ENCODE measurements at places on chromosomes 6 and 20. TPM values are rescaled to one million over a fixed set of nuclear protein-coding genes. Genes with fewer than 3 reads are reported as not detected.

The EPPIN gene
- not detected for total RNA-seq

The CD109 gene
- total RNA-seq = 30.6 TPM

DNA sequence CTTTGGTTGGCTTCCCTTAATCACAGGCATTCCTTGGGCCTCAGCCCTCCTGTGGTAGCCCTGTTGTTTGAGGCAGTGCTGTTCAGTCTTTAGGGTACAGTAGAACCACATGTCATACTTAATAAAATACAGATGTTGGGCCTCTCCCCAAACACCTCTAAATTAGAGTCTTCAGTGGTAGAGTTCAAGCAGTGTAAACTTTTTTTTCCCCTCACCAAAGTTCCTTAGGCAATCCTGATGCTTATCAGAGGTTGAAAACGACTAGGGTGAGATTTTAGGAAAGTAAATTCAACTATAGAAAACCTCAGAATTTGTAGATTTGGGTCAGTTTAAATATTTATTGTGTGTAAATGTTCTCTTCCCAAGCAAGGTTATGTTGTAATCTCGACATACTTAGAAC is 44.6 kb downstream of the BLTP3A start:
- no peaks in the 10 kb centered on the region for H3K27me3 ChIP-seq
- no peaks in the 10 kb centered on the region for H3K36me3 ChIP-seq
- no peak for DNase-seq
- no peak overlapping the region for H3K27ac ChIP-seq

- no peaks in the 10 kb centered on the region for H3K36me3 ChIP-seq
- no peak for DNase-seq
- H3K4me3 ChIP-seq = no peak overlapping the region
- no peaks in the 10 kb centered on the region for H3K27me3 ChIP-seq
- H3K4me1 ChIP-seq = no peaks in the 10 kb centered on the region
Observed at GRCh38 chr6:166662690-166663089, 35.6 kb upstream of the RPS6KA2 start.

DNA sequence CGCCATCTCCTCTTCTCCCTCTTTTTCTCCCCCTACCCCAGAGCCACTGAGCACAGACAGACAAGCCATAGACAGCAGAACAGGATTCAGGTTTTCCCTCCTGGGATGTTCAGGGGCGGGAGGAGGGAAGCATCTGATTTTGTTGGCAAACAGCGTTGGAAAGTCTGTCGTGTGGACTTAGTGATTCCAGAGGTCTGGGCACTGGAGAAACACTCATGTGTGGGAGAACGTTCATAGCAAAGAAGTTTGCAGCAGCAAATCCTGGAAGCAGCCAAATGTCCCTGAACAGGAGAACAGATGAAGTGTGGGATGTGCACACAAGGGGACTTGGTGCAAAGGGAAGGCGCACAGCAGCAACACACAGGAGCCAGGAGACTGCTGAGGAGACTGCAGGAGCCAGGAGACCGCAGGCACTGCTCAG is 264.1 kb upstream of the CDYL start:
- no peaks in the 10 kb centered on the region for H3K27me3 ChIP-seq
- H3K27ac ChIP-seq = no peak overlapping the region
- no peaks in the 10 kb centered on the region for H3K36me3 ChIP-seq

GRCh38 chr6:14738933-14739332 is 506.9 kb upstream of the JARID2 start:
- no peak overlapping the region for H3K27ac ChIP-seq
- no peak overlapping the region for H3K4me3 ChIP-seq
- no peaks in the 10 kb centered on the region for H3K36me3 ChIP-seq

- no peaks in the 10 kb centered on the region for H3K36me3 ChIP-seq
- no peak for DNase-seq
- H3K27me3 ChIP-seq = no peaks in the 10 kb centered on the region
- no peaks in the 10 kb centered on the region for H3K4me1 ChIP-seq
Observed at GRCh38 chr20:43385914-43386313, 71.8 kb upstream of the SRSF6 start.

- DNase-seq = peak; percentile 43
- peaks cover 5% of the 10 kb centered on the region for H3K4me1 ChIP-seq
- H3K27ac ChIP-seq = peak overlapping the region; percentile 94
Observed at GRCh38 chr20:11891776-11892545, 25.7 kb upstream of the BTBD3 start.

GRCh38 chr6:160400446-160400845 is 52.3 kb downstream of the SLC22A3 start:
- no peak overlapping the region for H3K27ac ChIP-seq
- no peaks in the 10 kb centered on the region for H3K27me3 ChIP-seq
- H3K36me3 ChIP-seq = no peaks in the 10 kb centered on the region
- DNase-seq = no peak
- no peak overlapping the region for H3K4me3 ChIP-seq
- H3K4me1 ChIP-seq = no peaks in the 10 kb centered on the region

The PAQR8 gene
- 24.7 TPM for total RNA-seq

The BTN1A1 gene
- total RNA-seq = 0.07 TPM

- H3K27ac ChIP-seq = no peak overlapping the region
- H3K27me3 ChIP-seq = no peaks in the 10 kb centered on the region
- H3K4me1 ChIP-seq = no peaks in the 10 kb centered on the region
- H3K4me3 ChIP-seq = no peak overlapping the region
Observed at GRCh38 chr6:137389150-137389704, 105.0 kb downstream of the OLIG3 start.

GRCh38 chr6:165308926-165309731 is at the start of gene C6orf118:
Gene C6orf118, minus strand, starts transcription at chr6:165309605. Its CDS starts 19 bp downstream, at chr6:165309586.
- no peaks in the 10 kb centered on the region for H3K27me3 ChIP-seq
- no peak within 1 kb of the TSS for H3K27ac ChIP-seq
- no peaks in the 10 kb centered on the region for H3K36me3 ChIP-seq
- DNase-seq = peak; percentile 21

- no peak overlapping the region for H3K4me3 ChIP-seq
- no peaks in the 10 kb centered on the region for H3K4me1 ChIP-seq
- no peak for DNase-seq
- H3K27me3 ChIP-seq = no peaks in the 10 kb centered on the region
- H3K27ac ChIP-seq = no peak overlapping the region
- no peaks in the 10 kb centered on the region for H3K36me3 ChIP-seq
Observed at GRCh38 chr6:82045965-82046756, 201.4 kb downstream of the IBTK start.

The OPN5 gene
- not detected for total RNA-seq

GRCh38 chr6:137357948-137358266 is 136.3 kb downstream of the OLIG3 start:
- H3K36me3 ChIP-seq = no peaks in the 10 kb centered on the region
- no peak for DNase-seq
- H3K4me3 ChIP-seq = no peak overlapping the region
- H3K27me3 ChIP-seq = no peaks in the 10 kb centered on the region

DNA sequence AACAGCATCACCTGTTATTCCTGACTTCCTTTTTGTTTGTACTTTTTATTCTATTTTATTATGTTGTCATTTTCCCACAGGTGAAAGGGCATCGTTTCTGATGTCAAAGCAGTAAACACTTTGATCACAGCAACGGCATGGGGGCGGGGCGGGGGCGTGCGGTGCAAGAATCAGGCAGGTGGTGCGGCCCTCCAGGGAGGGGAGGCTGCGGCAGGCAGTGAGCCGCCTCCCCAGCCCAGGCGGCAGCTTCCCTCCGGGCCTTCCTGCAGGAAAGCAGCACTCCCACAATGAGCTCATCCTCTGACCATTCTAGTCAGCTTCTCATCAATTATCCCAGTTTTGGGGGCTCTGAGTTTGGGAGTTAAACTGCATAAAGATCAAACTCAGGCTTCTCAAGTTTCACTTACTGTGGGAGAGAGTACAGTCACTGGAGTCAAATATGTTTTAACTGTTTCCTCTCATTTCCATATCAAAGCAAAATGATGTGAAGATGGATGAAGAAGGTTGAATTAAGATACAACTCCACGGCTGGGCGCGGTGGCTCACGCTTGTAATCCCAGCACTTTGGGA is 608.4 kb upstream of the AGPAT4 start:
- H3K27ac ChIP-seq = no peak overlapping the region
- no peak overlapping the region for H3K4me3 ChIP-seq
- no peaks in the 10 kb centered on the region for H3K27me3 ChIP-seq
- H3K36me3 ChIP-seq = no peaks in the 10 kb centered on the region
- H3K4me1 ChIP-seq = no peaks in the 10 kb centered on the region
- DNase-seq = no peak

DNA sequence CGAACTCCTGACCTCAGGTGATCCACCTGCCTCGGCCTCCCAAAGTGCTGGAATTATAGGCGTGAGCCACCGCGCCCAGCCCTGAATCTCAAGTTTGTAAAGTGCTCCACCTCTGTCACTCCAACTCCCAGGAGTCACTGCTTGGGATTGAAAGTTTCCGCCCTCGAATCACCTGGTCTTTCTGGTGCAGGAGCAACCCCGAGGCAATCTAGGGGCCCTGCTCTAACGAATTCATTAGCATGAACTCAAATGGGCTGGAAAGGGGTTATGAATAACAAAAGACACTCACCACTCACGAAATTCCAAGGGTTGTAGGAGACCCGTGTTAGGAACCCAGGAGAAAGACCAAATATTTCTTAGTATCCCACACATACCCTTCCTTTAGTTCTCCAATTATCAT is 26.1 kb downstream of the RBCK1 start:
- no peak overlapping the region for H3K4me3 ChIP-seq
- no peaks in the 10 kb centered on the region for H3K27me3 ChIP-seq
- no peak for DNase-seq
- no peaks in the 10 kb centered on the region for H3K36me3 ChIP-seq
- H3K4me1 ChIP-seq = no peaks in the 10 kb centered on the region

The KCNQ5 gene
- 0.34 TPM for total RNA-seq

GRCh38 chr6:5422321-5422915 is 161.1 kb downstream of the FARS2 start:
- no peak overlapping the region for H3K4me3 ChIP-seq
- no peak overlapping the region for H3K27ac ChIP-seq
- DNase-seq = no peak
- H3K36me3 ChIP-seq = no peaks in the 10 kb centered on the region

The FAM162B gene
- 46.6 TPM for total RNA-seq

DNA sequence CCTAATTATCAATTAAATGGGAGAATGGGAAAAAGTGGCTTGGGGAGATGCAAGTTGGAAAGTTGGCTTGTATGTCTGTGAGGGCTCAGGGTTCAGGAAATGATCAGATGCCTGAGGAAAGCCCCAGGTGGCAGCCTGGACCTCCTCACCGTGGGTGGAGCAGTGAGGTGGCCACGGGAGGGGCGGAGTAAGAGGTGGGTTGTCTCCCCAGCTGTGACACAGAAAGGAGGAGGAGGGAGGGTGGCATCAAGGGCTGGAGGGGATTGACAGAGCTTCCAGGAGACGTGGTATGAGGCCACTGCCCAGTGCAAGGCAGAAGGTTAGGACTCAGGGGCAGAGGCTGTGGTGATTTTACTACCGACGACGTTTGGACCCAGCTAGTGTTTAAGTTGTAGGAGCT is 672.2 kb downstream of the PRKN start:
- H3K4me3 ChIP-seq = no peak overlapping the region
- no peak overlapping the region for H3K27ac ChIP-seq
- H3K36me3 ChIP-seq = no peaks in the 10 kb centered on the region
- no peaks in the 10 kb centered on the region for H3K4me1 ChIP-seq

The RIMS1 gene
- total RNA-seq = not detected

DNA sequence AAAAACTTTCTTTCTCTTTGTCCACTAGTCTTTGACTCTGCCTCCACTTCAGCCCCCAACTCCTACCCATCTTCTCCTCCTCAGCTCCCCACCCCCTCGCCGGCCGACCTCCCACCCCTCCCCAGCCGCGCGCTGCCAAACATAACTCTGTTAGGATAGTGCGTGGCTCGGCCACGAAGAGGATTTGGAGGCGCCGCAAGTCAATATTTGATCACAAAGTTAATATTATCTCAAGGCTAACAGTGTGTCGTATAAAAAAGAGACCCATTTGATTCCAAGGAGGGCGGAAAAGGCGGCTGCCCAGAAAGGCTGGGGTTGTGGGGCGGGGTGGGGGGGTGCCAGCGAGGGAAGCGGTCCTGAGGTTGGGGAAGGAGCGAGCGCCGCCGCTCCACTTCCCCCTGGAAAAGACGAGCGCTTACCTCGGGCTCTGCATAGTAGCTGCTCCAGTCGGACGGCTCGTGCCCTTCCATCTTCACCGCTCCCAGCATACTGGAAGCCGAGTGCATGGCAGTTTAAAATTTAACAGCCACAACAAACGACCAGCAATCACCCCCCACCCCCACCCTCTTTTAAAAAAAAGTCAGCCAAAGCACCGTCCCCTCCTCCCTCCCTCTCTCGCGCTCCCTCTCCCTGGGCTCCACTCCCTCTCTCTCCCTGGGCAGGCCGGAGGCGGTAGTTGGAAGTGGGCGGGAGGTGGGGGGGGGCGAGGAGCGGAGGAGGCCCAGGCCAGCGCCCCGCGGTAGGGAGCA is 425 bp downstream of the FOXA2 start:
- peaks cover 10% of the 10 kb centered on the region for H3K4me1 ChIP-seq
- DNase-seq = no peak
- no peaks in the 10 kb centered on the region for H3K36me3 ChIP-seq
- H3K27ac ChIP-seq = no peak overlapping the region
- no peaks in the 10 kb centered on the region for H3K27me3 ChIP-seq
- no peak overlapping the region for H3K4me3 ChIP-seq

DNA sequence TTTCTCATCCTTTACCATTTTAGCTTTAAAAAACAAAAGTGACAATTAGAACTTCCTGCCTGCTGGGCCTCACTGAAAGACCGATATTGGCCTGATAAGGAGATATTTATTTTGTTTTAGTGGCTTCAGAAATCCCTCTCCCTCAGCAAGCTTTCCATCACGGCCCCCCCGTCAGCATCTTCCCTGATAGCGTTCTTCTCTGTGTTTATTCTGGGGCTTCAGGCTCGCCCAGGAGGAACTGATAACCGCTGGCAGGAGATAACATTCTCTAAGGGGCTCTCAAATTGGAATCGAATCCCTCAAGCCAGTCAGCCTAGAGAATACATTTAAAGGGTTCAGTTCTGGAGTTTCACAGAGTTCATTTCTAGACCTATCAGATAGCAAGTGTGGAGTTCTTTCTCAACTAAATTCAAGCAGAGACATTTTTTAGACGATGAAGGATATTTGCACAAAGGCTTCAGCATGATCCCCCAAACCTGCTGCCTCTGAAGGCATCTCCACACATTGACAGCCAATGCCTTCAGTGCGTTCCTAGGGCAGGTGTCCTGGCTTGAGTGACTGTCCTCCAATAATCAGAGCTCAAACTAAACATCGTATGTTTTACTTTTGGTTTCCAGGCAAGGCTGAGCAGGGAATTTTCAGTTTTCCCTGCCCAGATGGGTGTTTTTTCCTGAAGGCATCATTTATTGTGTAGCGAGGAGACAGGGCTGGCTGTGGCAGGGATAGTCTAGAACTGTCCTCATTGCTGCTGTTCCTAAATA is 17.0 kb downstream of the PRDM1 start:
- H3K4me3 ChIP-seq = no peak overlapping the region
- H3K27ac ChIP-seq = peak overlapping the region; percentile 26
- no peaks in the 10 kb centered on the region for H3K4me1 ChIP-seq
- H3K27me3 ChIP-seq = no peaks in the 10 kb centered on the region

DNA sequence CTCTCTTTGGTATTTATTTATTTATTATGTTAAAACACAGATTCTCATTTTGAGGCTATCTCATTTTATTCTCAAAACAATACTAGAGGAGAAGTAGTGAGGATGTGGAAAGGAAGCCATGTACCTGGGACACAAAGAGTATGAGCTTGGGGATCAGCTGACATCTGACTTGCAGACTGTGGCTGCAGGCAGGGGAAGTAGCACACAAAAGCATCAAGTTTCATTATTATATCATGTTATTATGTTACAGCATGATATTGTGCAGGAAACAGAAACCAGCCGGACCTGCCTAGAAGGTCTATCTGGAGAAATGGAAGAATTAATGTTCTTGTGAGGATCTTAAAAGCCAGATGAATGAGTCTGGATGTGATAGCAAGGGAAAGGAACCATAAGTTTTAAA is 248.2 kb downstream of the KHDC1L start:
- H3K27ac ChIP-seq = no peak overlapping the region
- no peaks in the 10 kb centered on the region for H3K27me3 ChIP-seq
- H3K4me1 ChIP-seq = no peaks in the 10 kb centered on the region
- H3K36me3 ChIP-seq = no peaks in the 10 kb centered on the region
- H3K4me3 ChIP-seq = no peak overlapping the region
